ENCODE measurements at places on chromosomes 2 and 18. TPM values are rescaled to one million over a fixed set of nuclear protein-coding genes. Genes with fewer than 3 reads are reported as not detected.
A peak's percentile ranks its signal among the peaks of the same experiment; 100 is the strongest.

- DNase-seq = no peak
- H3K27ac ChIP-seq = no peak overlapping the region
- no peaks in the 10 kb centered on the region for H3K36me3 ChIP-seq
- no peaks in the 10 kb centered on the region for H3K27me3 ChIP-seq
Observed at GRCh38 chr2:37780387-37780676, 108.9 kb upstream of the CDC42EP3 start.

- H3K27me3 ChIP-seq = no peaks in the 10 kb centered on the region
- peak; percentile 71 for DNase-seq
- no peaks in the 10 kb centered on the region for H3K4me1 ChIP-seq
- H3K4me3 ChIP-seq = no peak overlapping the region
- no peaks in the 10 kb centered on the region for H3K36me3 ChIP-seq
- no peak overlapping the region for H3K27ac ChIP-seq
Observed at GRCh38 chr2:146734042-146734820, 1110.6 kb upstream of the ACVR2A start.

GRCh38 chr18:67568166-67568565, 51.6 kb upstream of the DSEL start:
- no peak for DNase-seq
- no peak overlapping the region for H3K27ac ChIP-seq
- H3K4me3 ChIP-seq = no peak overlapping the region
- no peaks in the 10 kb centered on the region for H3K36me3 ChIP-seq
- no peaks in the 10 kb centered on the region for H3K27me3 ChIP-seq
- no peaks in the 10 kb centered on the region for H3K4me1 ChIP-seq

GRCh38 chr18:1595195-1595594, 690.5 kb downstream of the ADCYAP1 start:
- H3K4me1 ChIP-seq = no peaks in the 10 kb centered on the region
- no peak overlapping the region for H3K4me3 ChIP-seq
- DNase-seq = no peak
- no peaks in the 10 kb centered on the region for H3K36me3 ChIP-seq

DNA sequence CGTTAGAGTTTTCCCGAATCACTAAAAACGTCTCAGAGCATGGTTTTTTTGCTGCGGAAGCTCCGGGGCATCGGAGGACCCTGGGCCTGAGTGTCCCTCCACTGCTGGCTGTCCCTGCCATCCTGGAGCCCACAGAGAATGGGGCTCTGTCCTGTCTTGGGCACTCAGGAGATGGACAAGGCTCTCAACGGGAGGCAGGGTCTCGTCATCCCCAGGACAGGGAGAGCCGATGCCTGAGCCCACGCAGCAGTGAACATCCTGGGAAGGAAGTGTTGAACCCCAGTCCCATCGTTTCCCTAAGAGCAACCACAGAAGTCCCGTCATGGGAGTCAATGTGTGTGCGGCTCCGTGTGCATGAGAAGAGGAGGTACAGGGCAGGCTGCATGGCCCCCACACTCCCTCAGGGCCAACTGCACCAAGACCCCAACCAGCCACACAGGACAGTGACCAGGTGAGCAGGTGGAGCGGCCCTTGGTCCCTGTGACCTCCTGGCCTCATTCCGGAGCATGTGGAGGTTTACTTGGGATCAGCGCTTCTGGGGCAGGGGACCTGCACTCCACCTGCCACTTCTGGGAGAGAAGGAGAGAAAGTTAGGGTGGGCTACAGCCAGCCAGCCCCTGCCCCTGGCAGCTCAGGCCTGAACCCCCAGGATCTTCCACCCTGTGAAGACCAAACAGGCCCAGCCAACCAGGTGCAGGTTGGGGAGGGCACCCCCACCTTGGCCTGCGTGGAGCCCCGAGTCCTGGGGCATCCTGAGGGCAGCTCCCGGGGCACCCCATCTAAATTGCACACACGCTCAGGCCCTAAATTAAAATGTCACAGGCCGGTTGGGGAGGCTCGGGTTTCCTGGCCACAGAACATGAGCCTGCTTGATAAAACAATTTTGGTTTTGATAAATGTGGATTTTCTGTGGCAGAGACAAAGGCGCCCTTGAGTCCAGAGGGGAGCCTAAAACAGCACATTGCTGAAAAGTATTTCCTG, 3.1 kb upstream of the SNED1 start:
- no peak overlapping the region for H3K4me3 ChIP-seq
- H3K27me3 ChIP-seq = no peaks in the 10 kb centered on the region
- no peaks in the 10 kb centered on the region for H3K36me3 ChIP-seq
- H3K27ac ChIP-seq = no peak overlapping the region
- H3K4me1 ChIP-seq = peaks cover 28% of the 10 kb centered on the region
- no peak for DNase-seq

The PCBP1 gene
- 360 TPM for total RNA-seq

The VWA3B gene
- not detected for total RNA-seq

The MEP1B gene
- not detected for total RNA-seq

DNA sequence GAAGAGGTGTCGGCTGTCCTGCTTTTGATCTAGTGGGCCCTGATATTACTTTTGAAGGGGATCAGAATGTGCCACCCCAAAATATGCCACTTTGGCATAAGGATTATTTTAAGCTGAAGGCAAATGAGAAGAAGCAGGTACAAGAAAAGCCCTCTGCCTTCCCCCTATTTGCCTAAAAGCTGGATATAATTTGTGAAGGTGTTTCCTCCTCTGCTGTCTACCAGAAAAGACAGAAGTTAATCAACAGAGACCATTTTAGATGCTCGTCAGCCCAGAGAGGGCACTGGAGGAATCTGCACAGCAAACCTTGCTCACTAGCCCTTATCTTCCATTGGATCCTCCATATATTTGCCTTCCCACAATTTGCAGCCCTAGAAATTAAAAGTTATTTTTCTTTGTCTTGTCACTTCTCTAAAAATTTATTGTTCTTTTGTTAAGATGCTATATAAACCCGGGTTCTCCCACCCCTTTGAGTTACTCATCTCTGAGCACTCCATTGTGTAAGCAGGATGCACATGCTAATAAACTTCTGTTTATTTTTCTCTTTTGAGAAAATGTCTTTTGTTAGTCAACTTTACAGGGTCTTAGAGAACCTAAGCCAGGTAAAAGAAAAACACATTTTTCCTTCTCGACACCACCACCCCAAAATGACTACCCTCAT, 163.2 kb upstream of the SLC1A4 start:
- no peak overlapping the region for H3K4me3 ChIP-seq
- H3K4me1 ChIP-seq = peaks cover 18% of the 10 kb centered on the region
- H3K27ac ChIP-seq = no peak overlapping the region
- no peaks in the 10 kb centered on the region for H3K36me3 ChIP-seq

- H3K27me3 ChIP-seq = no peaks in the 10 kb centered on the region
- no peak overlapping the region for H3K27ac ChIP-seq
- peaks cover 27% of the 10 kb centered on the region for H3K4me1 ChIP-seq
- peaks cover 32% of the 10 kb centered on the region for H3K36me3 ChIP-seq
- no peak for DNase-seq
- no peak overlapping the region for H3K4me3 ChIP-seq
Observed at GRCh38 chr2:181910028-181910831, 18.7 kb downstream of the ITPRID2 start.

The RIT2 gene
- not detected for total RNA-seq

GRCh38 chr2:215031321-215031720, 107.1 kb downstream of the ABCA12 start:
- H3K27ac ChIP-seq = no peak overlapping the region
- no peaks in the 10 kb centered on the region for H3K4me1 ChIP-seq
- H3K27me3 ChIP-seq = no peaks in the 10 kb centered on the region
- H3K4me3 ChIP-seq = no peak overlapping the region
- no peaks in the 10 kb centered on the region for H3K36me3 ChIP-seq
- no peak for DNase-seq

- H3K4me3 ChIP-seq = no peak overlapping the region
- no peaks in the 10 kb centered on the region for H3K4me1 ChIP-seq
- H3K27me3 ChIP-seq = no peaks in the 10 kb centered on the region
- DNase-seq = no peak
Observed at GRCh38 chr2:240269380-240269779, 128.9 kb upstream of the OTOS start.

DNA sequence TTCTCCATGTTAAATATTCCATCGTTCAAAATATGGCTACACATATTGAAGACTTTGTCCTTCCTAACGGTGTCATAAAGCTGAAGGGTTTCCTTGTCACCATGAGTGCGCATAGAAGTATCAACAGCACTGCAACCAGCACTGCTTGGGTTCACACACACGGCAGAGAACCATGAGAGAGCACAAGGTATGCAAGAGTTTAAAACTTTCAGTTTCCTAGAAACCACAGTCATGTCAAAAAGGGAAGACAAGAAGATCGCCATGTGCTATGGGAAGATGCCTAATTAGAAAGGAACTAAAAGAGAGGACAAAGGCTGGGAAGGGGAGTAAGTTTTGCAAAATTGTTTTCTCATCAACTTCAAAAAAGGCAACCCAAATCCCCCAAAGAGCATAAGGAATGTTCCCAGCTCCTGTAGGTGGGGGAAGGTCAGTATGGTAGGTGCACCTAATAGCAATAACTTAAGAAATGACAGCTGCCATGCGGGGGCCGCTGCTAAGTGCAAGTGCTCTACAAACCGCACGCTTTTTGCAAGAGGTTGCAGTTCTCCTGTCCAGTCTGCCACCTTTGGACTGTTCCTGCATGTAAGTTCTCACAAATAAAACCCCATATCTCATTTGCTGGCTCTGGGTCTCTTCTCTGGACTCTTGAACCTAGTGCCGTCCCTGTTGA, 136.8 kb downstream of the TMEM163 start:
- H3K36me3 ChIP-seq = no peaks in the 10 kb centered on the region
- no peak overlapping the region for H3K27ac ChIP-seq
- no peaks in the 10 kb centered on the region for H3K4me1 ChIP-seq
- no peak for DNase-seq
- H3K27me3 ChIP-seq = no peaks in the 10 kb centered on the region

The CTDP1 gene
- total RNA-seq = 27.6 TPM

All from endothelial cell of umbilical vein (primary cell).